ENCODE measurements at places on chromosomes 3 and 15. TPM values are rescaled to one million over a fixed set of nuclear protein-coding genes. Genes with fewer than 3 reads are reported as not detected.

Gene LRRC3B
- not detected for total RNA-seq

Gene LRRIQ4
- total RNA-seq: 0.19 TPM

Gene LMAN1L
- total RNA-seq: not detected

Gene TFRC
- total RNA-seq: 195 TPM

Gene USP50
- total RNA-seq: not detected

Gene PPIP5K1
- 64.1 TPM for total RNA-seq

Gene SI
- not detected for total RNA-seq

Gene NIT2
- 14.4 TPM for total RNA-seq

Gene RAB8B
- total RNA-seq: 75.5 TPM

Gene ZNF621
- 14.4 TPM for total RNA-seq

Gene KBTBD13
- total RNA-seq: not detected

Gene HEG1
- 50.8 TPM for total RNA-seq

Gene C2CD4A
- 1.2 TPM for total RNA-seq

Gene SEMA3F
- total RNA-seq: 76.8 TPM

Gene DOCK3
- 0.19 TPM for total RNA-seq

Gene SPRED1
- total RNA-seq: 24.5 TPM

Gene CLDN16
- under 0.01 TPM for total RNA-seq

Gene FMN1
- 0.33 TPM for total RNA-seq

Gene FAM81A
- total RNA-seq: not detected

Gene FBXL2
- total RNA-seq: 30.7 TPM

Gene LTF
- under 0.01 TPM for total RNA-seq

Gene IMPG2
- 0.98 TPM for total RNA-seq

Gene ONECUT1
- not detected for total RNA-seq

Gene SLC22A13
- total RNA-seq: under 0.01 TPM

Gene SKOR1
- total RNA-seq: 0.10 TPM

Gene SGO1
- 4.6 TPM for total RNA-seq

Gene KAT2B
- 13.4 TPM for total RNA-seq

Gene LRRK1
- 11.0 TPM for total RNA-seq

Gene CMTM7
- 46.2 TPM for total RNA-seq

Gene PTX3
- 395 TPM for total RNA-seq

Gene H1-8
- not detected for total RNA-seq

Gene CTXN2
- total RNA-seq: not detected

Gene IGF2BP2
- 120 TPM for total RNA-seq

Gene UBE2E2
- 73.8 TPM for total RNA-seq

Gene ADPRH
- total RNA-seq: 9.2 TPM

Gene CDC25A
- 20.9 TPM for total RNA-seq

Gene ATRIP
- 8.2 TPM for total RNA-seq

Gene KLHL40
- total RNA-seq: not detected

Gene PATL2
- under 0.01 TPM for total RNA-seq

Gene BCHE
- total RNA-seq: 3.8 TPM

Gene CAND2
- total RNA-seq: 5.2 TPM

Gene KCNMB2
- total RNA-seq: not detected

Gene SOX14
- not detected for total RNA-seq

Gene DNAH12
- under 0.01 TPM for total RNA-seq

Gene CCDC13
- total RNA-seq: not detected

Gene MYL3
- total RNA-seq: not detected

Gene HTR3E
- not detected for total RNA-seq

Gene LEKR1
- 0.33 TPM for total RNA-seq

Gene RTP3
- not detected for total RNA-seq

Gene COL8A1
- 860 TPM for total RNA-seq

Gene C3orf52
- 6.4 TPM for total RNA-seq
